ENCODE measurements at places on chromosomes 11 and 22. TPM values are rescaled to one million over a fixed set of nuclear protein-coding genes. Genes with fewer than 3 reads are reported as not detected.

JAML gene
- total RNA-seq = not detected

PNPLA2 gene
- total RNA-seq = 19.1 TPM

CECR2 gene
- total RNA-seq = 2.5 TPM

STX3 gene
- total RNA-seq = 55.4 TPM

SF3B2 gene
- 229 TPM for total RNA-seq

HBB gene
- total RNA-seq = not detected

MAP6 gene
- total RNA-seq = 1.1 TPM

SYCE3 gene
- total RNA-seq = 1.0 TPM

TP53AIP1 gene
- not detected for total RNA-seq

IGSF22 gene
- total RNA-seq = 0.06 TPM

TMEM151A gene
- total RNA-seq = not detected

DDTL gene
- 2.1 TPM for total RNA-seq

GRCh38 chr11:122938557-122938956, 43.1 kb downstream of the BSX start:
- no peak for DNase-seq

DNA sequence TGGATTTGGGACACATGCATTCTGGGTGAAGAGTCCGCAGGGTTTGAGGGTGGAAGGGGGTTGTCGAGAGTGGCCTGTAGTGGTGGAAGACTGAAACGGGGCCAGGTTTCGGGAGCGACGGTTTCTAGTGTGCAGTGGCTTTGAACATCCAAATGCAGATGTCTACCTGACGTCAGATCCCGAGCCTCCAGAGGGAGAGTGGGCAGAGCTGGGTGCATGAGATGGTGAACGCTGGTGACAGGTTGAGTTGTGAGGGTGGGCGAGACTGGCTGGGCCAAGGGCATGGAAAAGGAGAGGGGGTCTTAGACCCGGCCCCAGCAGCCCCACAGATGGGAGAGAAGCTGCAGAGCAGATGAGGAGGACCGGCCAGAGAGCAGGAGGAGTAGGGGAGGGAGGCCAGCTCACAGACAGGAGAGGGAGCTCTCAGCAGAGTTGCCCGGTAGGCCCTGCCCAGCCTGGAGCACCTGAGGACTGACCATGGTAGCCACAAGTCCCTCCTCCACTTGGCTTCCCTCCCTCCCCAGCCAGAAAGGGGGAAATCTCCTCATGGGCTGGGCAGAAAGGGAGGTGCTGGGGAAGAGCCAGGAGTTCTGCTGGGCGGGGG, 14.2 kb downstream of the KCNJ4 start:
- no peak for DNase-seq

GRCh38 chr11:44286268-44286880, 23.6 kb downstream of the ALX4 start:
- no peak for DNase-seq

DNA sequence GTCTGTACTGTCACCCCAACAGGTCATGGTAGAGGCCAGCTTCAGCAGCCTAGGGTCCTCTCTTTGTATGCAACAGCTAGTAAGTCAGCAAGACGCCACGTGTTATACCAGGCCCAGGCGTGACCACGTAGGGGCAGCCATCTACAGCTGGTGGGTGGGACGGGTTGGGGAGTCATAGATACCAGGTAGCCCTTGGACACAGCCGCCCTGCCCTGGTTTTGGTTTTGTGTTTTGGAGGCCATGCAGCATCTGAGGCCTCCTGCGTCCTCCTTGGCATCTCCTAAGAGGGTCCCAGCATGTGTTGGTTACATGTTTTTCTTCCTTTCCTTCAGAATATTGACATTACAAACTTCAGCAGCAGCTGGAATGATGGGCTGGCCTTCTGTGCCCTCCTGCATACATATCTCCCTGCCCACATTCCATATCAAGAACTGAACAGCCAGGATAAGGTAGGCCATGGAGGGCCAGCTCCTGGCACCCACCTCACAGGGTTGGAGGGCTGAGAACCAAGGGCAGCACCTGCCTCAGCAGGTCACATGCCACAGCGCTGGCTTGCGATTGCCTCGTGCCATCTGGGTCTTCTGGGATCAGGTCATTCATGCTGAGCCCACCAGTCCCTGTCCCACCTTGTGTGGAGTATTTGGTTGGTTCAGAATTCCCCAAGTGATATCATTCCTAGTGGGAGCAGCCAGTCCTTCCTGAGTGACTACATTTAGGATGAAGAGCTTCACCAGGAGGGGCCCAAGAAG, 16.0 kb upstream of the ADORA2A start:
- DNase-seq = no peak

- DNase-seq = peak; percentile 76
Measured at GRCh38 chr22:39316440-39317083, 2.9 kb downstream of the RPL3 start.

- no peak for DNase-seq
Measured at GRCh38 chr11:49208006-49208721, at the start of gene FOLH1. Gene FOLH1 (minus strand): TSS chr11:49208602. CDS start chr11:49208409, 193 bp downstream.

GRCh38 chr11:88827018-88827676, 238.6 kb downstream of the GRM5 start:
- no peak for DNase-seq

GRCh38 chr11:19259487-19260345, 19.0 kb upstream of the E2F8 start:
- no peak for DNase-seq

GRCh38 chr11:2816523-2816922, 69.1 kb downstream of the CDKN1C start:
- DNase-seq = no peak

DNA sequence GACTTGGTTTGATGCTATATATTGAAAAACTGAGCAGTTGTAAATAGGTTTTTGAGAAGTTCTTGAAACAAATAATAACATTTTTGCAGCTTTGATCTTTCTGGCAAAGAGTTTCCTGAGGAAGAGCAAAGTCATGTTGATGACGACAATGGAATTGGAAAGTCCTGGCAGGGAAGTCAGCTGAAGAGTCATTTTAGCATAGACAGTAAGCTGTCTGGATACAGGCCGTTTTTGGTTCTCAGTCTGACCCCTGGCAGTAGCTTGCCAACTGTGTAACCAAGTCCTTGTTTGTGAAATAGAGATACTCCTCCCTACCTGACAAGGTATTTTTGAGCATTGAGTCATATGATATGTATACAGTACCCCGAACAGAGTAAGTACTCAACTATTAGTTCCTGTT, 193.3 kb downstream of the C11orf91 start:
- DNase-seq = no peak

DNA sequence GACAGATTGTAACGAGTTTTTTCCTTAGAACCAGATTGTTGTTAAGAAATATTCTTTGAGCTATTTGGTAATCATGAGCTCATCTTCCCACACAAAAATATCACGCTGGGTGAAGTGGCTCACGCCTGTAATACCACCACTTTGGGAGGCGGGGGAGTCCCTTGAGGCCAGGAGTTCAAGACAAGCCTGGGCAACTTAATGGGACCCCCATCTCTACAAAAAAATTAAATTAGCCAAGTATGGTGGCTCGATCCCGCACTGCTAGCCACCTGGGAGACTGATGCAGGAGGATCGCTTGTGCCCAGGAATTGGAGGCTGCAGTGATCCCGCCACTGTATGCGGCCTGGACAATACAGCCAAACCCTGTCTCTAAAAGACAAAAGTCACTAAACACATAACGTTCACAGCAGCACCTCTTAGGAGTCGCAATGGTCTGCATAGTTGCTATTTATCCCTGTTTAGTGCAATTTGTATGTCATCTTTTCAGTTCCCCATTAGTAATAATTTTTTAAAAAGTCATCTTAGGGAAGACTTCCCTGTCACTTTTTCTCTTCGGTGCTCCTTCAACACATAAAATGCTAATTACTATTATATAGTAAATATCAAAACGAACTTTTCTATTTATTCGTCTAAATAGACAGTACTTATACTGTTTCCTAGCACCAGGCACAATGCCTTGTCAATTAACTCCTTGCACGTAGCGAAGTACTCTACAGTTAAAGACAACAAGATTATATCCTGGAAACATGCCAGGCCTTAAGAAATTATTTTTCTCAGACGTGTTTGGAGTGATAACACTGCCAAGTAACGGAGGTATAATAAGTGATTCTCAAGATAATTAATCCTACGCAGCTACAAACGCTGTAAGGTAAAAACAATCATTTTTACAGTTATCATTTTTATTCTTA, 1.1 kb downstream of the ST13 start:
- no peak for DNase-seq

DNA sequence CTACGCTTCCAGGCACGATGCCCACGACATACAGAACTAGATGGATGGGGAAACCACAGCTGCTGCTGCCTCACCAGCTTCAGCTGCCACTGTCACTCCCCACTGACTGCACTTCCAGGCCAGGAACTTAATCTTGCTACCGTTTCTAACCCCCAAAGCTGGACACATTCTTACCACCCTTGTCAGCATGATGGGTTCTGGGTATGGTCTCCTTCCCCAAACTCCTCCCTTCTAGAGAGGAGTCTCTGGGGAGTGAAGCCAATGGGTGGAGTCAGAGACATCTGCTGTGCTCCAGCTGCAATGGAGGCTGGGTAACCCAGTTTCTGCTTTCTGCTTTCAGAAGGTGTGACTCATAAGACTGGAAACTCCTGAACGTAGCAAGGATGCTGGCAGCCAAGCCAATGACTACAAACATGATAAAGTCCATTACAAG, 87.0 kb upstream of the THY1 start:
- peak; percentile 46 for DNase-seq

DNA sequence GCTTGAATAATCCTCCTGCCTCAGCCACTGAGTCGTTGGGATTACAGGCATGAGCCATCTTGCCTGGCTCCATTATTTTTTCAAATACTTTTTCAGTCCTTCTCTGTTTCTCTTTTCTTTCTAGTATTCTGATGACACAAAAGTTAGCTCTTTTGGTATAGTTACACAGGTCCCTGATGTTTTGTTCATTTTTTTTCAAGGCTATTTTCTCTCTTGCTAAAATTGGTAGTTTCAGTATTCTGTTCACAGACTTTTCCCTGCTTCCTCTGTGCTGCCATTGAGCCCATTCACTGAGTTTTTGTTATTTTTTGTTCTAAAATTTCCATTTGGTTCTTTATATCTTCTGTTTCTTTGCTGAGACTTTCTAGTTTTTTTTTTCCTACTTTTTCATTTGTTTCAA, 166.5 kb downstream of the UVRAG start:
- no peak for DNase-seq

DNA sequence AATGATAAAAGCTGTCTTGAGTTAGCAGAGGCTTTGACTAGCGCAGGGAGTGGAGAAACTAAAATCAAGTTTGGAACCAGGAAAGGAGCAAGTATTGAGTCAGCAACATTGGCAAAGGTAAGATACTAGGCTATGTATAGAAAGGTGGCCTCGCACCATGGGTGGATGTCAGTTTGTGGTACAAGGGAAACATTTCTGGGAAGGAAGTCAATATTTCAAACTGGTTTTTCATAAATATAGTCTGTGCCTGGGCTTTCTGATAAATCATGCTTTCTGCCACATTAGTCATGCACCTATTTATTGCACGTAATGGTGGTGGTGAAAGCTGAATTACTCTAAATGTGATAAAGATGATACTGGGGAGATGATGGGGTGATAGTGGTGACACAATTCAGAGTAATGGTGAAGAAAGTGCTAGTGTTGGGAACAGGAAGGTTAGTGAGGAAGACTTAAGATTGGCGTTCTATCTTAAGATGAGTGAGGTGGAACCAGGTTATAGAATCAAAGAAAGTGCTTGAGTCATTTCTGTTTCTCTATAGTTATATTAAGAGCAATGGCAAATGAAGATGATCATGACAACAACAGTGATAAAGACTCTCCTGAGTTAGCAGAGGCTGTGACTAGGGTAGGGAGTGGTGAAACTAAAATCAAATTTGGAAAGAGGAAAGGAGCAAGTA, 729.0 kb downstream of the FAM181B start:
- DNase-seq = no peak

DNA sequence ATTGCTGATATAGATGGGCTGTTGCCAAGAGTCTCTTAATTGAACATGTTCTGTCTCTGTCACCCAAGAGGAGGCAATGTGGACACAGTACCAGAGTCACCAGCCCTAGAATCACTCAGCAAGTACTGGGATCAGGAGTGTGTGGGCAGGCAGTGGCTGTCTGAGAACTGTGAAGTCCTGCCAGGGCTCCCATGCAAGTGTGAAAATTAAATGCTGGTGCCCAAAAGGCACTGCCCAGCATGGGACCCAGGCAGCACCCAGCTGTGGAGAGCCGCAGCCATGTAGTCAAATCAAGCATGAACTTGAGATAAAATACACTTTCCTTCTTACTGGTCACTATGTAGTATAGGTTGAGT, 19.9 kb downstream of the HIRA start:
- no peak for DNase-seq

- DNase-seq = no peak
Measured at GRCh38 chr11:123391646-123392348, 38.3 kb upstream of the GRAMD1B start.

DNA sequence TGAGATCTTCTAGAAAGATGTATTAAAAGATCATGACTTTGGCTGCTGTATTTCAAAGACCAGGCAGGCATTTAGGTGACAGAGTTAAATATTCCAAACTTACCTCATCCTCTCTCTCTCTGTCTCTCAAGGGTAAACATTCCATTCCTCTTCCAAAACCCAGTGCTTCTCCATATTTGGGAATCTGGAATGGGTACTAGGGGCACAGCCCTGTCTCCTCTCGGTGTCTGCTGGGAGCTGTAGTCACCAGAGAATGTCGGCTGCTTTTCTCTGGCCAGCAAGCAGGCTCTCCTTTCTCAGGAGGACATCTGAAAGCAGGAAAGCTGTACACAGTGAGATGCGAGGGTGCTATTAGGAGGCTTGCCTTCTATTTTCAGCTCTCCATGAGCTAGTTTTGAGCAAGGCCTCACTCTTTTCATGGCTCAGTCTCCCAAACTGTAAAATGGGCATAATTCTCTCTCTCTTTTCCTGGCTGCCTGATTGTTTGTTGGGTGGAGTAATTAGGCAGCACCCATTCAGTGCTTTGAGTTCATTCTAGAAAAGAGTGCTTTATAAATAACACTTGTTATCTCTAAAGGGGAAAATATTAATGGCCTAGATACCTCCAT, 9.3 kb upstream of the PEX26 start:
- no peak for DNase-seq

DNA sequence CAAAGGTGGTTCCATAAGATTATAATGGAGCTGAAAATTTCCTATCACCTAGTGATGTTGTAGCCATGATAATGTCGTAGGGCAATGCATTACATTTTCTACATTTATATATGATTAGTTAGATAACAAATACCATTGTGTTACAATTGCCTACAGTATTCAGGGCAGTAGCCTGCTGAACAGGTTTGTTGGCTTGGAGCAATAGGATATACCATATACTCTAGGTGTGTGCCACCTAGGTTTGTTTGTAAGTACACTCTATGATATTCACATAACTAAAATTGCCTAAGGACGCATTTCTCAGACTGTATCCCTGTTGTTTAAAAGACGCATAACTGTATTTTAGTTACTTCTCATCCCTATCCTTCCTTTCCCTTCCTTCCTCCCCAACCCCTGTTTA, 13.6 kb downstream of the PLEKHB1 start:
- DNase-seq = no peak

GRCh38 chr11:67409261-67409666, 5.4 kb downstream of the TBC1D10C start:
- DNase-seq = no peak

GRCh38 chr22:23380230-23380573, 199.9 kb downstream of the IGLL1 start:
- no peak for DNase-seq

DNA sequence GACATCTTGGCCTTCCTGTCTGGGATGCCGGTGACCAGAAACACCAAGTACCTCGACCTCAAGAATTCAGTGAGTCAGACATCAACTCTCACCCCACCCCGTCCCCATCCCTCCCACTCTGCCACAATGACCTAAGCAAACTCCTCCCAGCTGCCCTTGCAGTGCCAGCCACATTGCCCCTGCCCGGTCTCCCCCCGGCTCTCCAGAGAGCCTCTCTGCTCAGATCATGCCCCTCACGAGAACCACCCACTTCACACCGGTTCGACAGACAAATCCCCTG, 23.6 kb upstream of the MYRF start:
- peak; percentile 32 for DNase-seq

GRCh38 chr11:96413408-96413807, 23.6 kb downstream of the JRKL start:
- DNase-seq = no peak
